ENCODE measurements at places on chromosomes 3 and 15. TPM values are rescaled to one million over a fixed set of nuclear protein-coding genes. Genes with fewer than 3 reads are reported as not detected.

SLC7A14 gene
- not detected for total RNA-seq

DNA sequence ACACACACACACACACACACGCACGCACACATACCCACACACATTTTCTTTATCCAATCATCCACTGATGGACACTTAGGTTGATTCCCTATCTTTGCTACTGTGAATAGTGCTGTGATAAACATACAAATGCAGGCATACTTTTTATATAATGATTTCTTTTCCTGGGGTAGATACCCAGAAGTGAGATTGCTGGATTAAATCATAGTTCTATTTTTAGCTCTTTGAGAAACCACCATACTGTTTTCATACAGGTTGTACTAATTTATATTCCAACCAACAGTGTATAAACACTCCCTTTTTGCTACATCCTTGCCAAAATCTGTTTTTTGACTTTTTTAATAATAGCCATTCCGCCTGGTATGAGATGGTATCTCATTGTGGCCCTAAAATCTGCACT, 94.5 kb upstream of the GK5 start:
- DNase-seq = no peak
- no peaks in the 10 kb centered on the region for H3K36me3 ChIP-seq
- no peak overlapping the region for H3K27ac ChIP-seq
- no peaks in the 10 kb centered on the region for H3K27me3 ChIP-seq
- no peak overlapping the region for H3K4me3 ChIP-seq
- H3K4me1 ChIP-seq = no peaks in the 10 kb centered on the region

- no peaks in the 10 kb centered on the region for H3K36me3 ChIP-seq
- no peak overlapping the region for H3K4me3 ChIP-seq
- no peaks in the 10 kb centered on the region for H3K4me1 ChIP-seq
- H3K27ac ChIP-seq = no peak overlapping the region
- H3K27me3 ChIP-seq = no peaks in the 10 kb centered on the region
Measured at GRCh38 chr3:168459226-168459784, 363.6 kb upstream of the GOLIM4 start.

DNA sequence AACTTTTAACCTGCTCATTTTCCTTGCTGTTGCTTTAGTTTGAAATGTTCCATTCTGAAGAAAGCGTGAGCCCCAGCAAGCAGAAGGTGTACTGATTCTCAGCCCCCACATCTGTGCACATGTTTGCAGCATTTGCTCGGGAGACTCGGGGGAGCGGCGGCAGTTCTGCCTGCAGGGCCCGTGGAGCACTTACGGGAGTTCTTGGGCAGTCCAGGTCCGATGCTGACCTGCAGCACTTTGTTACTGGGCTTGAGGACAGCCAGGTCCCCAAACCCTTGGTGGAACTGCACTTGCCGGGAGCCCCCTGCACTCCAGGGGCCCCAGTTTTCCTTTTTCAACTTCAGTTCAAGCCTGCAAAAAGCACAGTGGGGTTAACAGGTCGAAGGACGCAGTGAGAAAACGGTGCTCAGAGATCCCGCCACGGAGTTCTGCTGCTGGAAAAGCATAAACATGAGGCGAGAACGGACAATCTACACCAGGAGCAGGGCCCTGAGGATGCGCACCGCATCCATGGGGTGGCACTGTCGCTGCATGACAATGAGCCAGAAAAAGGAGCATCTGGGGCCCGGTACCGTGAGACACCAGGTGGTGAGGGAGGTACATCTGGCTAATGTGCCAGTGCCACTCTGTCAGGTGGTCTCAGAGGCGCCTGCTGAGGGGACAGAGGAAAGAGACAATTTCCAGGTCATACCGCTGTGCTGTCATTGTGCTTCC, 45.6 kb upstream of the LDHAL6B start:
- no peak for DNase-seq
- H3K4me1 ChIP-seq = no peaks in the 10 kb centered on the region
- H3K4me3 ChIP-seq = no peak overlapping the region

DNA sequence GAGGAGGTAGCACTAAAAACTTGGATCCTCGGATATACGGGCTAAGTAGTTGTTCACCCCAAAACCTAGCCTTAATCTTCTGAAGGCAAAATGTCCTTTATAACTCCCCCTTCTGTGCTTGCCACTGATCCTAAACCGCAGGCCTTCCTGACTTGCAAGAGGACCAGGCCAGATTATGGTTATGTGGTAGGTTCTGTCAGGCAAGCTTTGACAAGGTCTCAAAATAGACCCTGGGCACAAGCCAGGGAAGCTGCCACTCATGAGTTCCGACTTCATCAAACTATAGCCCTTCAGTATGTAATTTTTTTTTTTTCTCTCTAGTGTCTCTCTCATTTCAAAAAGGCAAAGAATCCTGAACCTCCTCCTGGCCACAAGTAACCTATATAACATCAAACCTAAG, 3.2 kb downstream of the LRRFIP2 start:
- DNase-seq = no peak
- H3K4me3 ChIP-seq = no peak overlapping the region
- no peak overlapping the region for H3K27ac ChIP-seq
- peaks cover 11% of the 10 kb centered on the region for H3K36me3 ChIP-seq

GRCh38 chr3:189502676-189503257, 128.4 kb upstream of the TP63 start:
- H3K27ac ChIP-seq = no peak overlapping the region
- H3K4me3 ChIP-seq = no peak overlapping the region
- no peaks in the 10 kb centered on the region for H3K4me1 ChIP-seq
- H3K36me3 ChIP-seq = no peaks in the 10 kb centered on the region
- DNase-seq = no peak

DNA sequence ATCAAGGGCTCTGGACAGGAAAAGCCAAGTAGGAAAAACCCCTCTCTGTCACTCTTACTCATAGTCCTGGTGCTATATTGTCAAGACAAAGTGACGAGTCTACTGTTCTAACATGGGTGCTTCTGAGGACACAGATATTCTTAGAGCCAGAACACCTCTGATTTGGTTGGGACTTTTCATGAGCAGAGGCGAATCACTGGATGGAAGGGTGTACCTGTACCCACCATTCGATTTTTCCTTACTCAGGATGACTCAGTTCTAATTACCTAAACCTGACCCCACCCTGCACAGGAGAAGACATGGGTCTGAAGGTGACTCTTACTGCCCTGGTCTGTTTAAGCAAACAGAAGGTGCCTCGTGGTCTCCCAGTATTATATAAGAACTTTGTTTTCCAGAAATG, 58.5 kb downstream of the ABCC5 start:
- peaks cover 12% of the 10 kb centered on the region for H3K36me3 ChIP-seq
- no peak for DNase-seq
- H3K27me3 ChIP-seq = no peaks in the 10 kb centered on the region
- H3K4me1 ChIP-seq = no peaks in the 10 kb centered on the region
- no peak overlapping the region for H3K27ac ChIP-seq
- H3K4me3 ChIP-seq = no peak overlapping the region
